Bronchus fibroblast of lung (primary cell): ENCODE measurements at places on chromosomes 3 and 15. TPM values are rescaled to one million over a fixed set of nuclear protein-coding genes. Genes with fewer than 3 reads are reported as not detected.

The SCN11A gene
- not detected in 2 replicates for total RNA-seq

The HRG gene
- not detected in 2 replicates for total RNA-seq

The EMC7 gene
- total RNA-seq = 40.5 and 50.7 TPM in 2 replicates

The C3orf38 gene
- total RNA-seq = 12.9 TPM in 2 replicates
